ENCODE measurements at places on chromosomes 2 and 18.

DNA sequence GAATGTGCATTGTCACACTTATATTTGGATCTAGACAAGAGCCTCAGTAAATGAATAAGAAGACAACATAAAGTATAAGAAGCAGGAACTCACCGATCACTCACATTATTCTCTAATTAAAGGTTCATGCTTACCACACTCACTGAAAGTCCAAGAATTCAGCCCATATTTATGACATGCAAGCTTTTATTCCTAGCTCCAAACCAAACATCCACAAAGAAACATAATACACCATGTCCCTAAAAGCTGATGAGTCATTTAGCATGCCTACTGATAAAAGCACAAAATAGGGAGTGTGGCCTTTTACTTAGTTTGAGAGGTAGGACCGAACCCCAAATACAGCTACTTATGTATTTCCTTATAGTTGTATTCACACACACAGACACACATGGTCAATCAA is 1094.6 kb upstream of the CDH2 start:
- DNase-seq, result no peak

DNA sequence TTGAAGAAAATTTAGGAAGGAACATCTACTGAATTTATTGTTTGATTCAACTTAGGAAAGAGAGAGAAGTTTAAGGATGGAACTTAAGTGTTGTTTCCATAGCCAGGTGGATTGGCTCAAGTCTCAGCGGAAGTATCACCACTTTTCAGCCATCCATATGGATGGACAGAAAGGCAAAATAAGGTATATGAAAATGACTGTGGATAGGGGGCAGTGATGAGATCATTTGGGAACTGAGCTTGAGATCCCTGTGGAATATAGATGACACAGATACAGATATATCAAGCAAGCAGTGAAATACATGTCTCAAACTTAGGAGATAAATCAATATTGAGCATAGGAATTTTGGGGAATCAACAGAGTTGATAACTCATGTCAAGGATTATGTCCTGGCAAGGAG is 1462.7 kb upstream of the NXPH2 start:
- DNase-seq, result no peak

DNA sequence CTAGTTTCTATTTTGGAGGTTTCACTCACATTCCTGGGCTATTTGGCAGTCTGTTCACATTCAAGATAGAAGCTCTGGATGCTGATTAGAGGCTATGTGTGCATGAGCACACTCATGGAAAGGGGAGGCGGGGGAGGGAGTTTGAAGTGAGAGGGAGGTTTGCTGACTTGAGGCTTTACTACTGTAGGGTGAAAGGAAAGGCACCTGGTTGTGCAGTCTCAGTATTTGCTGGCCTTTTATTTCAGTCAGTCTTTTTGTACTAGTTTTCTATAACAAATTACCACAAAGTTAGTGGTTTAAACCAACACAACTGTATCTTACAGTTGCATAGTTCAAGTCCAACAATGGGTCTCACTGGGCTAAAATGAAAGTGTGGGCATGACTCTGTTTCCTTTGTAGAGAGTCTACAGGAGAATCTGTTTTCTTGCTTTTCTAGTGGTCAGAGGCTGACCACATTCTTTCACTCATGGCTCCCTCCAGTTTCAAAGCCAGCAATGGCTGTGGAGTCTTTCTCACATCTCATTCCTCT is 47.7 kb upstream of the NR4A2 start:
- DNase-seq, result no peak

DNA sequence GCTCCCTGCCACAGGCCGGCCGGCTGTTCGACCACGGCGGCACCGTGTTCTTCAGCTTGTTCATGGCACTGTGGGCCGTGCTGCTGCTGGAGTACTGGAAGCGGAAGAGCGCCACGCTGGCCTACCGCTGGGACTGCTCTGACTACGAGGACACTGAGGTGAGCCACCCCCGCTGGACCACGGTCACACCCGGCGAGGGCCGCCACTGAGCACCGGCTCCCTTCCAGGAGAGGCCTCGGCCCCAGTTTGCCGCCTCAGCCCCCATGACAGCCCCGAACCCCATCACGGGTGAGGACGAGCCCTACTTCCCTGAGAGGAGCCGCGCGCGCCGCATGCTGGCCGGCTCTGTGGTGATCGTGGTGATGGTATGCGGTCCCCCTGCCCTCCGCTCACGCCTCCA is 20.8 kb downstream of the ANO7 start:
- no peak for DNase-seq

DNA sequence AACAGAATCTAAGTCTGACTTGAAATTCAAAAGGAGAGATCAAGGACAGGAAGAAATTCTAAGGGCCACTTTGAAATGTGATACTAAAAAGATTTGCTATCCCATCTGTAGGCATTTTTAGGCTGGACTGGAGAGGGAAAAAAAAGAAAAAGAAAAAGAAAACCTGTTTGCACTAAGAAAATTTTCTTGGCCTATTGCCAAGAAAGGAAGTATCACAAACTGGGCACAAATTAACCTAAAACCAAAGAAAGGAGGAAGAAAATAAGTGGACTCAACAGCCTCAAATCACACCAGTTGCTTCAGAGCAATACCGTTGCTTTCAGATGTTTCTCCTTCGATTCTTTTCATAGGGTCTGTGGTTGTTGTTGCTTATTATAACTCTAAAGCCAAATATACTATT is 287.9 kb upstream of the VRK2 start:
- no peak for DNase-seq

- DNase-seq, result no peak
Measured at GRCh38 chr2:191253476-191253875, 8.3 kb downstream of the MYO1B start.

DNA sequence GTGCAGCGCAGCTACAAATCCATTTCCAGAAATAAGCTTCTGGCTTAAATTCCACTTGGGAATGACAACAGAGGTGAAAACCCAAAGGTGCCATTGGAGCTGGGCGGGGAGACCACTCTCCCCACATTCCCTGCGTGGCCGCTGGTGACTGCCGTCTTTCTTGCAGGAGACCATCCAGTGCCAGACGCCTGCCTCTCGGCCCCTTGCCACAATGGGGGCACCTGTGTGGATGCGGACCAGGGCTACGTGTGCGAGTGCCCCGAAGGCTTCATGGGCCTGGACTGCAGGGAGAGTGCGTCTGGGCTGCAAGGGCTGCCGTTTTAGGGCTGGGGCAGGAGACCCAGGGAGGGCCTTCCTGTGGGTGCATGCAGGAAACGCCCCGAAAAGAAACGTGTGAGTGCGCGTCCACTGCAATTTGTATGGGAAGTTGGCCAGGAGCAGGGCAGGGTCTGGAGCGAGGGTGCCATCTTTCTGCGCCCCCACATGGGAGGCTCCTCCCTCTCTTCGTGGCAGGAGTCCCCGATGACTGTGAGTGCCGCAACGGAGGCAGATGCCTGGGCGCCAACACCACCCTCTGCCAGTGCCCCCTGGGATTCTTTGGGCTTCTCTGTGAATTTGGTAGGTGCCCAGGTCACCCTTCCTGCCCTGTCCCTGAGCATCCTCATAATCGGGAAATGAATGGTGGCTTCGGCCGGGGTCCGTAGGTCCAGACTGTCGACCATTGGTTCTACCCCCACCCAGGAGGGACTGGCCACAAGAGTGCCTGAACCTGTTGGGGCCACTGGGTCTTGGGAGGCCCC is 49.9 kb downstream of the SNED1 start:
- no peak for DNase-seq

DNA sequence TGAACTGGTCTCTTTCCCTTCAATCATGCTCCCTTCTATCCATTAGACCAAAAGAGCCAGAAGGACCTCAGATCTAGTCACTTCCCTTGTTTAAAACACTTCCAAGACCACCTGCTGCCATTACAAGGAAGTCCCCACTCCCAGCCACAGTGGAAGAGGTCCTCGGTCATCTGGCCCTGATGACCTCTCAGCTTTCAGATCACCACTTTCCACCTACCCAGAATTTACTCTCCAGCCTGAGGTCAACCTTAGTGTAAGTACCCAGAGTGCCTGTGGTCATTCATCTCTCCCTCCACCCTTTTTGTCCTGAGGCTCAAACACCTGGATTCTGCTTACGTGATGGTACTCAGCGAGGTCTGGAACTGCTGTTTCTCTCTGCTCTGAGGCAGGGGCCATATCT is 67.1 kb downstream of the MARCO start:
- DNase-seq, result no peak

- DNase-seq, result no peak
Measured at GRCh38 chr2:106825161-106825560, 60.8 kb downstream of the ST6GAL2 start.

GRCh38 chr2:189151906-189152305 is 27.7 kb downstream of the COL5A2 start:
- no peak for DNase-seq

- DNase-seq, result no peak
Measured at GRCh38 chr2:237546876-237547395, 19.4 kb upstream of the PRLH start.

GRCh38 chr18:8675057-8675456 is 30.3 kb upstream of the MTCL1 start:
- DNase-seq, result no peak

DNA sequence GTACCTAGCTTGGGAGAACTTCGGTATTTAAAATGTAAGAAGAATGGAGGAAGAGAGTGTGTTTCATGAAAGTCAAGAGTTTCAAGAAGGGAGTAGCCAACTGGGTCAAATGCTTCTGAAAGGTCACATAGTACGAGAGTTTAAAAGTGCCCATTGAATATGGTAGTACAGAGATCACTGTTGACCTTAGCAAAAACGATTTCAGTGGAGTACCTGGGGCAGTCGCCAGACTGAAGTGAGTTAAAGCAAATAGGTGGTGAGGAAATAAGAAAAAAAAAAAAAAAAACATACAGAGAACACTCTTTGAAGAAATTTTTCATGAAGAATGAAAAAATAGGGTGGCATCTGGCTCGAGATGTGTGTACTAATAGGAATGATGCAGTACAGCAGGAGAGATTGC is 11.5 kb downstream of the LIPT1 start:
- DNase-seq, result no peak

- no peak for DNase-seq
Measured at GRCh38 chr18:68041327-68041726, 524.8 kb upstream of the DSEL start.

- no peak for DNase-seq
Measured at GRCh38 chr2:217223222-217223930, 363.5 kb upstream of the TNP1 start.

- DNase-seq, result no peak
Measured at GRCh38 chr2:26562811-26563645, 78.1 kb downstream of the CIB4 start.

- no peak for DNase-seq
Measured at GRCh38 chr2:133774654-133775015, 206.4 kb upstream of the NCKAP5 start.

DNA sequence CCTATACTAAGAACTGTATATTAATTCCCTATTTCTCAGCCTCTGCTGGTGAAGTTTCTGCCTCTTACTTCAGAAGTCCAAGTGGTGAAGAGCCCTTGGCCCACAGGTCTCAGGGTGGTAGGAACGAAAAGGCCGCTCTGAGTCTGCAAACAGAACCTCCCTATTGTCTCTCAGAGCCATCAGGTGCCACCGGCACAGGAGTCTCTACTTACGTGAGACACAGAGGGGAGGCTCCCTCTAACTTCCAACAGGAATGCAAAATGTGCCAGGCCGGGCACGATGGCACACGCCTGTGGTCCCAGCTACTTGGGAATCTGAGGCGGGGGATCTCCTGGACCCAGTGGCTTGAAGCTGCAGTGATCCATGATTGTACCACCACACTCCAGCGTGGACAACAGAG is 143.0 kb downstream of the TPO start:
- DNase-seq, result no peak

DNA sequence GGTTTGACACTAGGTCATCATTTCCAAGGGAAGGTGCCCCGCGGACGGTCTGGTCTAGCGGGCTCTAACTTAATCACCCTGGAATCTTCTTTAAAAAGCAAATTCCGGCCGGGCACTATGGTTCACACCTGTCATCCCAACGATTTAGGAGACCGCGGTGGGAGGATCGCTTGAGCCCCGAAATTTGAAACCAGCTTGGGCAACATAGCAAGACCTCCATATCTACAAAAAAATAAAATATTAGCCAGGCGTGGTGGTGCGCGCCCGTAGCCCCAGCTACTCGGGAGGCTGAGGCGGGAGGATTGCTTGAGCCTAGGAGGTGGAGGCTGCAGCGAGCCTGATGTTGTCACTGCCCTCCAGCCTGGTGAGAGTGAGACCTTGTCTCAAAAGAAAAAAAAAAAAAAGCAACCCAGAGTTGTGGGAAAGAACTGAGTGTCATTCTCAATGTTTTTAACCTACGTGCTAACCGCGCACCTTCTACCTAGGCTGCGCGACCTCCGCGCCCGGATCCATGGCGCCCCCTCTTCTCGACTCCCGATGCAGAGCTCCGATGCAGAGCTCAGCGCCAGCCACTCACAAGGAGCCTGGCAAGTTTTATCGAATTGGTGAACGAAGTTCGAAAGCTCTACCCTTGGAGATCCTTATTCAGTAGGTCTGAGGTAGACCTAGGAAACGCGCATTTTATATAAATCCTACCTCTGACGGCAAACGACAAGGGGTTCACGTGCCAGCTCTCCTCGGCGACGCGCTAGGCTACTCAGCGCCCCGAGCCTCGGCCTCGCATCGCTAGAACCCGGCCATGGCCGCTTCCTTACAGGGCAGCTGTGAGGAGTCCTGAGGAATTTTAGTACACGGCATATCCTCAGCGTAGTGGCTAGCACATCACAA is 888 bp upstream of the TWSG1 start:
- DNase-seq, result peak; percentile 67

DNA sequence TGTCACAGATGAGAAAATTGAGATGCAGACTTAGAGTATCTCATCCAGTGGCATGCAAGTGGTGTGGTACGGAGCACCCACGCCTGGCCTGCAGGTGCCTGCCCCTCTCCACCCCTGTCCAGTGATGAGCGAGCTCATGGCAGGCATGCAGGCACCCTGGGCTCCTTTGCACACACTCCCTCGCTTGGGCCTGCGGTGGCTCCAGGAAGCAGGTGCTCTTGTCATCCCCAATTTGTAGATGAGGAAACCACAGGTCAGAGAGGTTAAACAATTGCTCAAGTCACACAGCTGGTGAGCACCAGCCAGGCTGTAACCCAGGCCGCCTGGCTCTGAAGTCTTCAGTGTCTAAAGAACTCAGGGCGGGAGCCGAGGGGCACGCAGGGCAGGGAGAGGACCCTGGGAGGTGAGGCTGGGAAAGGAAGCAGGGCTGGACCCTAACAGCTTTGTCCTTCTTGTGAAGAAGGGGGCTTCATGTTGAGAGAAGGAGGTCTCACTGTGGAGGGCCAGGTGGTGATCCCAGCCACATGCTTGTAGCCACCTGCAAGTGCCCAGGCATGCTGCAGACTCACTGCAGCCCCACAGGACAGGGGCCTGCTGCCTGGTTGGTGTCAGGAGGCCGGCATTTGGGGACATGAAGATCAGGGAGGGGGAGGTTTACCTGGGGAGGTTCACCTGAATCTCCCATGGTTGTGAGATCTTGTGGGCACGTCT is 166.2 kb downstream of the SH3RF3 start:
- no peak for DNase-seq

DNA sequence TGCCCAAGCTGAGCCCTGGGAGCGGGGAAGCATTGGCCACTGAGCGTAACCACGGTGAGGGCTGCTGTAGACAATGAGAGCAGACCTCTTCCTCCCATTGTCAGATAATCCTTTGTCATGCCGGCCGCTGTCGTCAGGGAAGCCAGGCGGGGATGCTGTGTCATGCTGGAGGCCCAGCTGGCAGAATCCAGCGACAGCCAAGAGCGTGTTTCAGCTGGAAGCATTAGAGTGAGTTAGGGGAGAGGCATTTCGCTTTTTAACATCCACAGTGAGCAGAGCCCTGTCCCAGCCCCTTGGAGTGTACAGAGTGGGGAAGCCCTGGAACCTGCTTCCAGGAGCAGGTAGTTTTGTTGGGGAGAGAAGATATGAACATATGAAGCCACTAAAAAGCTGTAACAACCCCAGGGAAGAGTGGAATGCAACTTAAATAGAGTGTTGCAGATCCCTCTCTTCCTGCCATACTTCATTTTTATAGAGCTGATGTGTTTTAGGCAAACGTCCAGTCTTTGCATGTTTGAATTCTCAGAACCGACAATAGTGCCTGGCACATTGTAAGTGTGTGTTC is 7.0 kb downstream of the CTIF start:
- DNase-seq, result no peak
